Activated T-helper 2 cell treated with anti-CD3 and anti-CD28 coated beads, Interferon-gamma antibody, Interleukin-2, Interleukin-4, amounts not matched to agents 10 μg/mL and 5 μg/mL and 100 μg/mL, durations not matched to agents 14 hours and 24 hours and 36 hours (primary cell): ENCODE measurements at places on chromosomes 5 and 9. TPM values are rescaled to one million over a fixed set of nuclear protein-coding genes. Genes with fewer than 3 reads are reported as not detected.

DNA sequence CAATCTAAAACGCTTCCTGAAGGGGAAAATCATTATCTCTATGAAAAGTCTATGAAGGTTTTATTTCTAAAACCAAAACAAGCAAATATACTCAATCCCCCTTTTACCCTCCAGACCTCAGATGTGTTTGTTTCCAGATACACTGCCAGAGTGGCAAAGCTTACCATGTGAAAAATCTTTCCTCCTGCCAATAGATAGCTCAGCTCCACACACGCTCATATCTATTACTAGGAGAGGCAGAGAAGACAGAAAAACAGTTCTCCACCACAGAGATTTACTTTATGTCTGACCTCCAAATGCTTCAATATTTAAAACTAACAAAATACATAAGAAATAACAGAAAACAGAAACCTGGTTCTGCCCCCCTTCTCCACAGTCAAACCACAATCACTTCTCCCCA, 7.0 kb downstream of the IRX2 start:
- DNase-seq: no peak
- peaks cover 2% of the 10 kb centered on the region for H3K36me3 ChIP-seq
- H3K4me1 ChIP-seq: no peaks in the 10 kb centered on the region
- peaks cover 64% of the 10 kb centered on the region for H3K27me3 ChIP-seq

DNA sequence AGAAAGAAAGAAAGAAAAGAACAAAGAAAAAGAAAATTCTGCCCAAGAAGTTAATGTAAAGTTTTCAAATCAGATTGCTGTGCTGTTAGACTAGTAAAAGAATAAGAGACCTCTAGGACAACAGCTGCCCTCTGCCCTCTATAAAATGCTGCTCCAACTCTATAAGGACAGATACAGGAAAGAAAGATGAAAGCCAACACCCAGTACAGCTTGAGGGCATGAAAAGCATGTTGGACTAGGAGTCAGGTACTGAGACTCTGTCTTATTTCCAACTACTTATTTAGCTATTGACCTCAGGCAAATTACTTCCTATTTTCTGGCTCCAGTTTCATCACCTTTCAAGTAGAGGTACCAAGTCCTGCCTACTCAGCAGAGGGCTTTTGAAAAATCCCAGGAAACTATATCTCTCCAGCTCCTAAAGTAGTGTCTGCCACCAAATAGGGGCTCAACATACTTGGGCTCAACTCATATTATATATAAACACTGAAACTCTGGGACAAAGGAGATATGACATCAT, 5.7 kb downstream of the HBEGF start:
- peaks cover 80% of the 10 kb centered on the region for H3K36me3 ChIP-seq
- H3K4me3 ChIP-seq: no peak overlapping the region
- H3K27ac ChIP-seq: no peak overlapping the region
- no peaks in the 10 kb centered on the region for H3K27me3 ChIP-seq

GRCh38 chr9:36731068-36731956, 158.6 kb downstream of the MELK start:
- peaks cover 3% of the 10 kb centered on the region for H3K27me3 ChIP-seq
- no peak overlapping the region for H3K4me3 ChIP-seq
- H3K36me3 ChIP-seq: no peaks in the 10 kb centered on the region
- no peak overlapping the region for H3K27ac ChIP-seq
- peaks cover 3% of the 10 kb centered on the region for H3K4me1 ChIP-seq
- DNase-seq: no peak

DNA sequence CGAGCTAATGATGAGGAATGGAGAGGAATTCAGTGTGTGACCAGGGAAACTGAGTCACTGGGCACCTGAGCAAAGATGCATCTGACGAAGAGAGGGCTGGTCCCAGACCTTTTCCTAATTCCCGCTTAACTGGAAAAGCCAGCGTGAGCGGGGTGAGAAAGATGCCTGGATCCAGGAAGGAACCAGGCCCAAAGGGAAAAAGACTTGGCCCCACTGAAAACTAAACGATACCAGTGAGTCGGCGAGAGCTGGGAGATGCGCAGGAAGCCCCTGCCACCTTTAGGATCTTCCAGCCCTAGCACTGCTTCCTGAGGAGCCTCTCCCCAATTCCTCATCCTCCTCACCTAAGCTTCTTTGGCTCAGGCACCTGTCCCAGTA, 499 bp upstream of the FCHSD1 start:
- H3K4me3 ChIP-seq: peak overlapping the region; percentile 98
- peak overlapping the region; percentile 42 for H3K27ac ChIP-seq
- peaks cover 8% of the 10 kb centered on the region for H3K36me3 ChIP-seq
- H3K27me3 ChIP-seq: no peaks in the 10 kb centered on the region
- H3K4me1 ChIP-seq: peaks cover 11% of the 10 kb centered on the region

GRCh38 chr5:3393122-3393919, 202.3 kb upstream of the IRX1 start:
- no peaks in the 10 kb centered on the region for H3K36me3 ChIP-seq
- no peak overlapping the region for H3K4me3 ChIP-seq
- no peak overlapping the region for H3K27ac ChIP-seq
- H3K27me3 ChIP-seq: no peaks in the 10 kb centered on the region

GRCh38 chr5:150609843-150610584, 30.4 kb upstream of the SYNPO start:
- DNase-seq: no peak
- no peak overlapping the region for H3K4me3 ChIP-seq
- H3K36me3 ChIP-seq: no peaks in the 10 kb centered on the region
- no peaks in the 10 kb centered on the region for H3K4me1 ChIP-seq

- peaks cover 71% of the 10 kb centered on the region for H3K36me3 ChIP-seq
- no peak overlapping the region for H3K4me3 ChIP-seq
- peaks cover 37% of the 10 kb centered on the region for H3K4me1 ChIP-seq
- no peaks in the 10 kb centered on the region for H3K27me3 ChIP-seq
- no peak for DNase-seq
- H3K27ac ChIP-seq: no peak overlapping the region
Measured at GRCh38 chr9:6450641-6451375, 37.8 kb downstream of the UHRF2 start.

DNA sequence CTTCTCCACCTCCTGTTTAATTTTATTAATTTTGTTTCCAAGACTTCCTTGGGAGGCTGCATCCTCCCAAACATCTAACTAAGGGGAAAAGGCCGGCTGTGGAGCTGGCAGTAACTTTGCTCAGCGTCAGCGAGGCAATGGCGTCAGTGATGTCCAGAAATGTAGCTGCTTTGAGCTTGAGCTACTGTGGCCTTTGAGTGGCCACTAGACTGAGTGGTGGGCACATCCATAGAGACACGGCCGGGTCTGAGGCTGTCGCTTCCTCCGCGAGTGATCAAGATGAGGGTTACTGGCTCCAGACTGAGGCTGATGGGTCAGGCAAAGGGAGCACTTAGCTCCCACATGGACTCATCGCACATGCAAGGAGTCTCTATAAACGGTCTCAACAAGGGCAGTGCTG, 277.0 kb downstream of the HSPA4 start:
- no peak for DNase-seq
- H3K27me3 ChIP-seq: no peaks in the 10 kb centered on the region
- H3K4me3 ChIP-seq: no peak overlapping the region
- H3K36me3 ChIP-seq: no peaks in the 10 kb centered on the region
- peaks cover 1% of the 10 kb centered on the region for H3K4me1 ChIP-seq

- no peaks in the 10 kb centered on the region for H3K4me1 ChIP-seq
- no peaks in the 10 kb centered on the region for H3K27me3 ChIP-seq
- no peak overlapping the region for H3K4me3 ChIP-seq
- DNase-seq: no peak
- no peak overlapping the region for H3K27ac ChIP-seq
Measured at GRCh38 chr5:144332265-144332664, 161.6 kb downstream of the KCTD16 start.

- H3K36me3 ChIP-seq: no peaks in the 10 kb centered on the region
- H3K4me3 ChIP-seq: no peak overlapping the region
- no peak for DNase-seq
- no peak overlapping the region for H3K27ac ChIP-seq
- no peaks in the 10 kb centered on the region for H3K27me3 ChIP-seq
Measured at GRCh38 chr9:131951905-131952304, 127.8 kb downstream of the MED27 start.

DNA sequence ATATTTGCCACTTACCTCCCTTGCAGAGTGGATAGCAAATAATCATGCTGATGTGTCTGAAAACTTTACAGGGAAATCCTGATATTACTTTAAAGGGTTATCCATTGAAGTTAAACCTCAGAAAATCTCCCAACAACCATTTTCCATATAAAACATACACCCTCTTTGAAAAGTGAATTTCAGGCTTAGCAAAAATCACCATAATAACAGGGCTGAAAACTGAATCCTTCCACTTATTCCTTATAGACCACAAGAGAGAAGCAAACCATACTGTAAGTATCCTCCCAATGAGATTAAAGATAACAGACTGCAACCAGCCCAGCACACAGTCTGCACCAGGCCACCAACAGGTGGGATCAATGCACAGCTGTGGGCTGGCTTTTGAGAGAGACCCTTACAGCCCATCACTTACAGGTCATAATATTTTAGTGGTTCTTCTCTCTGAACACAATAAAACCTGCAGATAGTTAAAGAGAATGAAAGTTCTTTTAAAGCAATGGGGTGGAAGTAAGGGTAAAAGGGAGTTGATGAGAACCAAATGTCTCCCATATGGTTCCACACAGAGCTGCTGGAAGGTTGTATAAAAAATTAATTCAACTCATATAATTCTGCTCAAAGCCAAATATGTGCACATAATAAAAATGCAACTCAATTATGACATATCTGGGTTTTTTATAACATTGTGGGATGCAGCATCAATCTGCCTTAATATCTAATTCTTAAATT, 376.2 kb upstream of the GRAMD2B start:
- H3K4me3 ChIP-seq: no peak overlapping the region
- no peaks in the 10 kb centered on the region for H3K27me3 ChIP-seq
- H3K36me3 ChIP-seq: no peaks in the 10 kb centered on the region
- no peak overlapping the region for H3K27ac ChIP-seq

DNA sequence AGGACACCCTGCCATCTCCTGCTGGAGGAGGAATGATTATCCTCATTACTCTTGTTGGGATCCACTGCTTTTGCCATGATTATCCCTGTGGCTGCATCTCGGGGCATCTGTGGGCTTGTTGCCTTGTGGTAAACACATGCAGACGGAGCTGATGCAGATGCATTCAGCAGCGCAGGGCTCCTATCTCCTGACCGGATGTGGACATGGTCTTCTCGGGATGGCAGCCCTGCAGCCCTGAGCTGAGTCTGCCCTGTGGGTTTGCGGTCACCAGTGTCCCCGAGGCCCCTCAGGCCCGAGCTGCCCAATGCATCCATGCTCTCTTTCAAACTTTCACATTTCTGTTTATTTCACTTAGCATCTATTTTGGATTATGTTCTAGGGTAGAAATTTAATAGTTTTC, 250.4 kb upstream of the IRX1 start:
- H3K27me3 ChIP-seq: no peaks in the 10 kb centered on the region
- no peaks in the 10 kb centered on the region for H3K4me1 ChIP-seq
- no peak overlapping the region for H3K4me3 ChIP-seq
- H3K27ac ChIP-seq: no peak overlapping the region
- no peaks in the 10 kb centered on the region for H3K36me3 ChIP-seq

DNA sequence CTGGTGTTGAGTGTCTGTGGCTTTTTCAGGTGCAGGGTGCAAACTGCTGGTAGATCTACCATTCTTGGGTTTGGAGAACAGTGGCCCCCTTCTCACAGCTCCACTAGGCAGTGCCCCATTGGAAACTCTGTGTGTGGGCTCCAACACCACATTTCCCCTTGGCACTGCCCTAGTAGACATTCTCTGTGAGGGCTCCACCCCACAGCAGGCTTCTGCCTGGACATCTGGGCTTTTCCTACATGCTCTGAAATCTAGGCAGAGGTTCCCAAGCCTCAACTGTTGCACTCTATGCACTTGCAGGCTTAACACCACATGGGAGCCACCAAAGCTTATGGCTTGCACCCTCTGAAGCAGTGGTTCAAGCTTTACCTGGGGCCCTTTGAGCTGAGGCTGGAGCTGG, 80.9 kb downstream of the BARX1 start:
- no peak overlapping the region for H3K27ac ChIP-seq
- no peak for DNase-seq
- no peaks in the 10 kb centered on the region for H3K4me1 ChIP-seq
- H3K36me3 ChIP-seq: no peaks in the 10 kb centered on the region
- H3K4me3 ChIP-seq: no peak overlapping the region

The HOMER1 gene
- 13.3 and 13.5 TPM in 2 replicates for total RNA-seq

The GFI1B gene
- total RNA-seq: not detected in 2 replicates

The STXBP1 gene
- 44.5 and 48.9 TPM in 2 replicates for total RNA-seq

The CCNJL gene
- total RNA-seq: not detected in 2 replicates

The CKMT2 gene
- total RNA-seq: not detected in 2 replicates
